ENCODE measurements at places on chromosomes 3 and 15.

GRCh38 chr3:110567029-110567428, 504.6 kb upstream of the NECTIN3 start:
- DNase-seq, result no peak

- DNase-seq, result no peak
Measured at GRCh38 chr3:1087066-1087560, 5.7 kb upstream of the CNTN6 start.

DNA sequence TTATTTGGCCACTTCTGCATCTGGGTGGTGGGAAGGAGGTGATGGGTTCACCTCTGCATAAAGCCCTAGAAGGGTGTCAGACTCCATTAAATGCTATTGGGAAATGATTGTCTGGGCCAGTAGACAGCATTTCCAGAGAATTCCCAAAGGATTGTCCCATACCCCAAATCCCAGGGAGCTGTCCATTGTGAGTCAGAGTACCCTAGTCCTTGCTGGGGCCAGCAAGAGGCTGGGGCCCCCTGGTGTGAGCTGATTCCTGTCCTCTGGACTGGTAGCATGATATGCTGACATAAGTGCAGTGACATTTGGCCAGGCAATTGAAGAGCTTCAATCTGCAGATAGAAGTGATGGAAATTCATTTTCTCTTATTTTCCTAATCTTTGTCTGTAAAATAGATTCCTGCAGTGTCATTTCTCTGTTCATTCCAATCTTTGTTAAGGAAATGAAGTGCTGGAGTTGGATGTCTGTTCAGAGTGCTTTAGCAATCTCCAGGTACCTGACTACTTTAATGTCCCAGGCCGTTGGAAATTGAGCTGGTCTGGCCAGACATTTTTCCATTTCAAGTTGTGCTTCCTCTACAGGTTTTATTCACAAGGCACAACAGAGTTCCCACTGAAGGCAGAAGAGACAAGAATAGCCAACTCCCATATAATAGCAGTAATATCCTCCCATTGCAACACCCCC, 91.2 kb downstream of the RPLP1 start:
- DNase-seq, result no peak

DNA sequence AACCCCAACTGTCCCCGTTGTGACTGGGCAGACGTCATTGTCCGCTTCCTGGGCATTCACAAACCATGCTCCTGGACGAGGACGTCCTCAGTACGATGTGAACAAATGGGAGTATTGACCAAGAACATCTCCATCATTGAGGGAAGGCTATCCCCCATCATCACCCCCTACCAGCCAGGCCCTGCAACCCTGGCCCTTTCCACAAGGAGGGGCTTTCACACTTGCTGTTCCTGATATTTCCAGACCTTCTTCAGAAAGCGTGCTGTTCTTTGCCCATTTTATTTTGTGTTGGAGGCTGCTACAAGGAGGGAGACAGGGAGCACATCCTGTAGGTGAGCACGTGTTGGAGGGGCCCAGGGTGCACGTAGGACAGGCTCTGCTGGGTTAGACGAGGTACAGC, 277.0 kb upstream of the LRRC3B start:
- no peak for DNase-seq

DNA sequence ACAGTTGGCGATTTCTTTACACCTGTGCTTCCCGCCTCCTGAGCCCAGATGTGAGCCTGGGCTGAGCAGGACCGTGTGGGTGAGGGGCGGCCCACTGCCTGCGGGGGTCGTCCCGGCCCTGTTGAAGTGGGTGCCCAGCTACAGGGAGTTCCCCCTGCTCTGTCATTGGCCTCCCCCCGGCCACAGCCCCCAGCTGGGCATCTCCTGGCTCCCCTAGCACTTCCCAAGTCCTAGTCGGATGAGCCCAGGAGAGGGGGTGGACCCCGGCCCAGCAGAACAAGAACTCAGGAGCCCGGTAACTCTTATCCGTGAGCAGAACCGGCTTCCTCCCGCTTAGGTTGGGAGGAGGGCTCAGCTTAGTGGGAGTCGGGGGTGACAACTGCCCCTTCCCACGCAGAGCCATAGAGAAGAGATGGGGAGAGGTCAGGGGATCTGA, 757 bp downstream of the PAQR5 start:
- no peak for DNase-seq
